ENCODE measurements at places on chromosomes 1 and 21.
A peak's percentile ranks its signal among the peaks of the same experiment; 100 is the strongest.

DNA sequence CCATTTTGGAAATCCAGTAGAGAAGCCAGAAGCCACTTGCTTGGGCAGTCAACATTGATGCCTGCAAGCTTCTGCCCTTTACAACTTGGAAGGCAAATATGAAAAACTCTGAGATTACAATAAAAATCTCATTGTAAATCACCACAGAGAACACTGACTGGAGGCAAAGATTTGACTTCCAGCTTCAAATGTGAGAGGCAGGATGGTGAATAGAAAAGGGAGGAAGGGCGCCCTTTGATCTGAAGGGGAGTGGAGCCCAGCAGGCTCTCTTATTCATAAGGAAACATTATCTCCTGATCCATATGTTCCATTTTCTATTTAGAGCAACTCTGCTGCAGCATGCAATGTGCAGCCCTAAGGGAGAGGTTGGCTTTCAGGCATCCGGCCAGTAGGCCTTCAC is 348.3 kb downstream of the AJAP1 start:
- DNase-seq = no peak

DNA sequence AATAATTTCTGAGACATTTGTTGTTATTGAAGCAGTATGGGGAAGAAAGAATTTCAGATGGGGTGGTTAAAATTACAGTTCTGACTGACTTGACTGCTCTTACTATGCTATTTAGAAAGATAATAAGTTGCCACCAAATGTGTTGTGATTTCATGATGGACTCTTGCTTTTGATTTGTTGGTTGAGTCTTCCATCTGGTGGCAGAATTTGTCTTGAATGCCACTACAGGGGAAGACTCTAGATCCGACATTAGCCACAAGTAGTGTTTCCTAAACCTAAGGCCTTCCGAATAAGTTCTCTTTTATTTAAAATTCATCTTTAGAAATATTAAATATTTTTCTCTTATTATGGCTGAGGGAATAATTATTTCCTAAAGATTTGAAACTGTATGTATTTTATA is 190.9 kb upstream of the ADGRL4 start:
- no peak for DNase-seq

GRCh38 chr1:156591432-156592157 is at the start of gene NAXE:
NAXE (plus strand) TSS chr1:156591776; CDS start chr1:156591805, 29 bp downstream.
- no peak for DNase-seq

- peak; percentile 65 for DNase-seq
Measured at GRCh38 chr21:44817914-44818639, at the start of gene SUMO3. SUMO3 (minus strand) TSS chr21:44818062; CDS start chr21:44817968, 94 bp downstream.

DNA sequence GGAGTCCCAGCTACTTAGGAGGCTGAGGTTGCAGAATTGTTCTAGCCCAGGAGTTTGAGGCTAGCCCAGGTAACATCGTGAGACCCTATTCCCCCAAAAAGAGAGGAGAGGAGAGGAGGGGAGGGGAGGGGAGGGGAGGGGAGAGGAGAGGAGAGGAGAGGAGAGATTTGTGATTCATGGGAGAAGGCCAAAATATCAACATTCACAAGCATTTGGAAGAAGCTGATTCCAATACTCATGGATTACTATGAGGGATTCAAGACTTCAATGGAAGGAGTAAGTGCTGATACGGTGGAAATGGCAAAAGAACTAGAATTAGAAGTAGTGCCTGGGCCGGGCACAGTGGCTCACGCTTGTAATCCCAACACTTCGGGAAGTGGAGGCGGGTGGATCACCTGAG is 187.8 kb downstream of the EIF4G3 start:
- no peak for DNase-seq

DNA sequence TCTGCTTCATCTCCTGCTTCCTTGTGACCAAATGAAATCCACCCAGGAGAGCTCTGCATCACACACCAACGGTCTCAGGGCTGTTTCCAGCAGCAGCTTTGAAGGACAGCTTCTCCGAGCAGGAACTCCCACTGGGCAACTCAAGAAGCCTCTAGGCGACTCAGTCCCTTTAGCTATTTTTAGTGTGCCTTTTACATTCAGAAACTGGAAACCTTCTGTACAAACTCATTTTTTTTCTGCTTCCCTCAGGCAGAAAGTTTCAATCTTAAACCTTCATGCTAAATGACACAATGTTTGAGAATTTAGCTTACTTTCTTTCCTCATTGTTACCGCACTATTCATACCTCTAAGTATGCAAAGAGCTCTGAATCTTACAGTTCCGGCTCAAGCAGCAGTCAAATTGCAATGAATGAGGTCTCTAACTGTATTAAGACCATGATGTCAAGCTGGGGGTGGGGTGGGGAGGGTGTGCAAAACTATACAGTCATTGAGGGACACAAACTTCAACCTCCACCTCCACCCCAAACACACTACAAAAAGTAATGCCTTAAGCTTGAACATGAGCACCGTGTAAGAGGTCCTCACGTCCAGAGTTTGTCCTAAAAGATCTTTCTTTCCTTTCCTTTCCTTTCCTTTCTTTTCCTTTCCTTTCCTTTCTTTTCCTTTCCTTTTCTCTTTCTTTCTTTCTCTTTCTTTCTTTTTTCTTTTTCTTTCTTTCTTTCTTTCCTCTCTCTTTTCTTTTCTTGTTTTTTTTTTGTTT is 16.4 kb upstream of the TARBP1 start:
- no peak for DNase-seq

- DNase-seq = no peak
Measured at GRCh38 chr21:26389971-26390641, 183.0 kb downstream of the CYYR1 start.

GRCh38 chr1:186715887-186716809 is 35.9 kb upstream of the PTGS2 start:
- no peak for DNase-seq

- DNase-seq = no peak
Measured at GRCh38 chr1:200338451-200338850, 71.4 kb downstream of the ZNF281 start.

- DNase-seq = no peak
Measured at GRCh38 chr1:25876693-25877077, 1.2 kb upstream of the PAQR7 start.

GRCh38 chr1:79587229-79587628 is 580.7 kb upstream of the ADGRL4 start:
- no peak for DNase-seq

DNA sequence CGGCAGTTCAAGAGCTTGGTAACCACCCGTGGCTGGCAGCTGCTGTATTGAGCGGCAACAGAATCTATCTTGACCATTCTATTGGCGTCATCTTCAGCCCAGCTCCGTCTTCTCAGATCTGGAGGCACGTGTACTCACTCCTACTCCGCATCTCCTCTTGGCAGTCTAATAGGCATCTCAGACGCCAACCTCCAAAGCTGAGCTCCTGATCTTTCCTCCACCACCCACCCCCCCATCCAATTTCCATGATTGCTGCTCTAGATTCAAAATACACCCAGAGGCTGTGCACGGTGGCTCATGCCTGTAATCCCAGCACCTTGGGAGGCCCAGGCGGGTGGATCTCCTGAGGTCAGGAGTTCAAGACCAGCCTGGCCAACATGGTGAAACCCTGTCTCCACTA is 84.6 kb upstream of the CASZ1 start:
- no peak for DNase-seq

- DNase-seq = no peak
Measured at GRCh38 chr1:20100632-20101355, 18.5 kb downstream of the PLA2G2D start.

- no peak for DNase-seq
Measured at GRCh38 chr1:75472089-75472970, 138.6 kb downstream of the SLC44A5 start.

DNA sequence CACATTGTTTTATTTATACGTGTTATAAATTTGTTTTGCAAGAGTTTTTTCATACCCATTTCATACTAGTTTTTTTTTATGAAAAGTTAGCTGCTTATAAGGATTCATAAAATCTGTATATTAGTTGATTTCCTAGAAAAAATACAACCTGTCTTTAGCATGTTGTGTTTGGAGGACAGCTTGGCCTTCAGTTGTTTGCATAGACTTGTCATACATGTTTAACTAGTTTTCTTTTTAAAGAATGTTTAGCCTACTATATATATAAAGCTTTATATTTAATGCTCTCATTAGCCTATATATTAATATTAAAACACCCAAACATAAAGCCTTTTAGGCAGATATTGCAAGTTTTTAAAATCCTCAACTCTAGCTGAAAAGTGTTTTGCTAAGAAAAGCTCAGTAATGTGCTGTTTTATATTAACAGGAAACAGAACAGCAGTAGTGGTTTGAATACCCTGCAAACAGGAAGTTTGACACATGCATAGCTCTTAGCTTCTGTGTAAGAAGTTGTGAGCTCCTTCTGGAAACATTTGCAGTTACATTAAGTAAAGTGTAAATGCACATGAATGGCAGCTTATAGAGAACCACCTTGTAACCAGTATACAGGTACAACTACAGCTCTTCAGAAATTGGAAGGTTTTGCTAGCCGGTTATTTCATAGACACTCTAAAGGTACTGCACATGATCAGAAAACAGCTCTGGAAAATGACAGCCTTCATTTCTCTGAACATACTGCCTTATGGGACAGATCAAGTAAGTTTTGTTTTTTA is at the start of gene PRKACB:
Gene PRKACB (plus strand): TSS at position 476 of the 770 bp plus-strand sequence. CDS start 91 bp downstream, at position 567.
- no peak for DNase-seq

GRCh38 chr1:116698244-116698595 is 30.7 kb upstream of the IGSF3 start:
- no peak for DNase-seq

GRCh38 chr1:209738270-209738669 is 17.6 kb upstream of the TRAF3IP3 start:
- DNase-seq = no peak

DNA sequence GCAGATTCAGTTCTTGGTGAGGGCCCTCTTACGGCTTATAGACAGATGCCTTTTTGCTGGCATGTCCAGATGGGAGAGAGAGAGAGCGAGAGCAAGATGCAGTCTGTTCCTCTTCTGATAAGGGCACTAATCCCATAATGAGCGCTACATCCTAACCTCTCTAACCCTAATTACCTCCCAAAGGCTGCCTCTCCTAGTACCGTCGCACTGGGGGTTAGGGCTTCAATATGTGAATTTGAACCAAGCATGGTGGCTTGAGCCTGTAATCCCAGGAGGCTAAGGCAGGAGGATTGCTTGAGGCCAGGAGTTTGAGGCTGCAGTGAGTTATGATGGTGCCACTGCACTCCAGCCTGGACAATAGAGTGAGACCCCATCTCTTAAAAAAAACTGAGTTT is 10.5 kb upstream of the SDE2 start:
- DNase-seq = no peak

GRCh38 chr1:109733236-109733870 is 7.5 kb downstream of the GSTM3 start:
- no peak for DNase-seq

GRCh38 chr1:46026531-46026930 is 105.9 kb downstream of the PIK3R3 start:
- no peak for DNase-seq
